Dermis blood vessel endothelial cell (primary cell): ENCODE measurements at places on chromosomes 16 and 17. TPM values are rescaled to one million over a fixed set of nuclear protein-coding genes. Genes with fewer than 3 reads are reported as not detected.

- peak; percentile 28 for DNase-seq
These were observed 21.9 kb upstream of the SSTR2 start for GRCh38 chr17:73142872-73143381.

DNA sequence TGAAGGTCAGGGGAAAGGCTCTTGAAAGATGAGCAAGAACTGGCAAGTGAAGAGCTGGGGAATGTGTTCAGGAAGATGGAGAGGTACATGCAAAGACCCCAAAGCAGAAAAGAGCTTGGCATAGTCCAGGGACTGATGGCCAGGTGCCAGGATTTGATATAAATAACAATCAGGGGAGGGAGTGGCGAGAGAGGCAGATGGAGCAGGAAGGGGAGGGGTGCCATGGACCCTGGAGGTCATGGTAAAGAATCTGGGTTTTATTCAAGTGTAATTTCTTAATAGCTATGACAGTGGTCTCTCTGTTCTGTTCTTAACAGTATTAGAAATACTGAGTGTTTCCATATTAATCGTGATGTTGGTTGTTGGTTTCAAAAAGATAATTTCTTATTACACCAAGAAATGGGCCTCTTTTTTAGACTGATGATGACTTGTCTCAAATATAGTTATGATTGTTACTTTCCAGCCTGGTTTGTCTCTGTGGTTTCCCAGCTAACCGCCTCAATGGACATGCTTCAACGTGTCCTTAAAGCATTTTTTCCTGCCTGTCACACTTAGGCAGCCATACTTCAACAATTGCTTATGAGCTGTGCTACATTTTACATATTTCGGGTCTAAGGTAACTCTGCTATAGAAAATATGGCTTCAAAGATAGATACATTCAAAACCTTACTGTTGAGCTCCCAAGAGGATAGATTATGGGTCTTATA lies 49.4 kb downstream of the MYH10 start:
- no peak for DNase-seq

DNA sequence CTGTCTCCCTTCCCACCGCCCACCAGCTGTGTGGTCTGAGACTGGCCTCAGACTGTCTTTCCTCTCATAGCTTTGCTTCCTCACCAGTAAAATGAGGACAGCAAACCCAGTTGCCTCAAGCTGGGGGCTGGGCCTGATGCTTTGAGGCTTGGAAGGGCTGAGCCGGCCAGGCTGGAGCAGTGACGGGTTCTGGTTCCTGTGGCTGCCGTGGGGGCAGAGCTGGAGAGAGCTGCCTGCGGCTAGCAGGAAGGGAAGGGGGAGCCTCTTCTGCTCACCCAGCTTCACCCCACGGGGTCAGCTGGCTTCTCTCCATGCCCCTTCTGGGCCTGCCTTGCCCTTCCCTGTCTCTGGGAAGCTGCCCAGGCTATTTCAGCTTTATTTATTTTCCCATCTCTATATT lies 23.7 kb downstream of the LASP1 start:
- DNase-seq: peak; percentile 49

GRCh38 chr17:60560860-60561257 lies 34.8 kb upstream of the APPBP2 start:
- DNase-seq: no peak

DNA sequence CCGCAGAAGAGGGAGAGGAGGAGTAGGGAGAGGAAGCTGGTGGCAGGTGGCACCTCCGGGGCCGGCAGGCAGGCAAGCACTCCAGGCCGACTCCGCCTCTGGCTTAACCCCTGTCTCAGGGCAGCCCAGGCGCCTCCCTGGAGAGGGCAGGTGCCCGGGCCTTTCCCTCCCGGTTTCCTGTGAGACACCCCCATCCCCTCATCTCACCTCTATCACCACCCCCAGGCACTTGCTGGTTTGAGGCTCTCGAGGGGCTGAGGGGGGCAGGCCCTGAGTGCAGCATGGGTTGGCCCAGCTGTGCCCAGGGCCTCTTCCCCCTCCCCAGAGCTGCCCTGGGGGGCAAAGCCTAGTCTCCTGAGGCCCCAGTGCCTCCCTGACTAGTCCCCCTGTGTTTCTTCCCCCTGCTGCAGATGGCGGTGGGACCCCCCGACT lies 6.0 kb downstream of the DOC2A start:
- DNase-seq: no peak

GRCh38 chr17:48498164-48498850 lies 32.5 kb downstream of the HOXB1 start:
- DNase-seq: no peak

DNA sequence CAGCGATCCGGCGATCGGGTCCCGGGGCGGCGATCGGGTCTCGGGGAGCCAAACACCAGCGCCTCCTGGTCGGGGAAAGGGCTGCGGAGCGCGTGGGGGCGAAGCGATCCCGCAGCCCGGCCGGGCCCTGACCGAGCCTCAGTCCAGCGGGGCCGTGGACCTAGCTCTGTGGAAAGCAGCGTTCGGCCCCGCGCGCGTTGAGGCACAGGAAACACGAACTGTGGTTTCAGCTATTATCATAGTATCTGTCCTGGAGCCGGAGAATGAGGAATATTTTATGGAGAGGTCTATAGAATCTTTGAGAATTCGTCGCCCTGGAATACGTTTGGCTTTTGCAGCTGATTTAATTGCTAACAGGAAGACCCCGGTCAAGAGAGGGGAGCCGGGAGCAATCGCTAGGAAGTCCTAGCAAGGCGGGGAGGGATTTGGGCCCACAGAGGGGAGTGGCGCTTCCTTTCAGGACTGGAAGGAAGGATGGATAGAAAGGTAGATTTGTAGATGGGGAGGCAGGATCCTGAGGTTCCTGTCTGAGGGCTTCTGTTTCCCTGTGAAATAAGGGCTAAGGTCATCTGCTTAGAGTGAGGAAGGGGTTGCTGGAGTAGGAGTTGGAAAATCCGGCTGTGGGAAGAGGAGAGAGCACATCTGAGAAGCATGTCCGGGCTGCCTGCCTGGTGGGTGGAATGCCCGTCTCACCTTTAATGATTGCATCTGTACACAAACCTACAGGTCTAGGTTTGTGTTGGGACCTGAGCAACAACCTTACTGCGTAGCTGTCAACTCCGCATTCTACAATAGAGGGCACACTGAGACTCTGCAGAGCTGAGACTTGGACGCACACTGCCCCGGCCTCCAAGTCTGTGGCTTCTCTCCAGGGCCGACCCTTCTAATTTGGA lies 770 bp downstream of the CCNF start:
- peak; percentile 60 for DNase-seq

- DNase-seq: no peak
These were observed 1.1 kb downstream of the ARL6IP1 start for GRCh38 chr16:18800293-18800692.

DNA sequence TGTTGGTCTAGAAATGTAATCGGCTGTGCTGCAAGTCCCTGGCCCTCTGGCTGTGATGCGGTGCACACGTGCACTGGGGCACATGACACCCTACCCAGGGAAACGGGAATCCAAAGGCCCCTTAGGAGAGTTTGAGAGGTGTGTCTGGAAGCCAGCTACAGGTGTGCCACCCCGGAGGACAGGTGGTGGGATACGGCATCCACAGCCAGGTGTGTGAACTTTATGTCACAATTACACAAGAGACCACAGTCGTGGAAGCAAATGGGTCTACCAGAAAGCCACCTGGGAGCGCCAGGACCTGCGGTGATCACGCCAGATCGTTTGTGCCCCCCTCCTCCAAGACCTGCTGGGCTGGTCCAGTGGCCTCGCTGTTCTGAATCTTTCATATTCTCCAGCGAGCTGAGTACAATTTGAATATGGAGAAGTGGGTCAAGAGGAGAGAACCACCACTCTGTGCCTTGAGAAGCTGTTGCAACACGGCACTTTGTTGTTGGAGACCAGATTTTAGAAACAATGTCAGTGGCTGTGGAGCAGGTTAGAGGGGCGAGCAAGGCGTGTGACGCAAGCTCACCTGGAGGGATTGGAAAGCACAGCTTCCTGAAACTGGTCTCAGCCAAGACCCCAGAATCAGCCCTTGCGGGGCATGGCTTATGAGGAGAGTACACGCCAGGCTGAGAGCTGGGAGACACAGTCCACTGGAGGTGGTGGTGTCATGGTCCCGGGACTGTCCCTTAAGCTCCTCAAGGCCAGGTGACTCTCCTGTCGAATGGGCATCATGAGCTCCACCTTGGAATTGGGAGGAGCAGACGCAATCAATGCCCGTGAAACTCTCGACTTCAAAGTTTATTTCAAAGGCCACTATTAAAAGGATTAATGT lies 37.4 kb downstream of the COX4I1 start:
- DNase-seq: no peak

- DNase-seq: no peak
These were observed 109.7 kb downstream of the PLCG2 start for GRCh38 chr16:81888520-81889394.

DNA sequence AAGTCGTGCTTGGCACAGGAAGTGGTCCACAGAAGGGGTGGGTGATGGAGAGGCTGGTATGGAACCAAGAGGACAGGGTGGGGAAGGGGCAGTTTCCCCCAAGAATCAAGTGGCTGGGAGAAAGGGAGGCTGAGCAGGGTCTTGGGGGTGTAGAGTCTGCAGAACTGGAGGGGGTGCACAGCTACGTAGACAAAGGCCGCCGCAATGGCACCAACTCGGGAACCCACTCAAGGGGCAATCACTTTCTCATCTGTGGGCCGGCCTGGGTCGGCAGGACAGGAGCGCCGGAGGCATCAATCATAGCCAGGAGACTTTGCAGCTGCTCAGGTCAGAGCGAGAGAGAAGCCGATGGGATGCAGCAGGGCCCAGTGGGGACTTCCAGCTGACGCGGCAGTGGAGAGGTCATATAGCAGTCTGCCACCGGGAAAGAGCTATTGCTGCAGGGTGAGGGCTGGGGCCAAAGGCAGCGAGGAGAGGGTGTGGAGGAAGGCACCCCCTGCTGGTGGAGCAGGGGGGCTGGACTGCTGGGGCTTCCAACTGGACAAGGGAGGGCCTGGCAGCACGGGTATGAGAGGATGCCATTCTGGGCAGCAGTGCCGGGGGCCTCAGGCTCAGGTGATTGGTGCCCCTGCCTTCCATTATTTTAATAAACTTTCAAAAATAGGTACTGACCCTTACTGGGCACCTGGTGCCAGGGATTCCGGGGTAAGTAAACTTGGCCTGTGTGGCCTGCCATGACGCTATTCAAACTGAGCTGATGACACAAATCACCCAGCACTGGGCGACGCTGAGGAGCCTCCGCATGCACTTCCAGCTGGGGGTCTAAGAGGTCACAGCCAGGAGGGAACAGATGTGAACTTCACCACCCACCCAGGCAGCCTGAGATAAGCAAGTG lies 52.5 kb upstream of the MTSS2 start:
- DNase-seq: peak; percentile 82

DNA sequence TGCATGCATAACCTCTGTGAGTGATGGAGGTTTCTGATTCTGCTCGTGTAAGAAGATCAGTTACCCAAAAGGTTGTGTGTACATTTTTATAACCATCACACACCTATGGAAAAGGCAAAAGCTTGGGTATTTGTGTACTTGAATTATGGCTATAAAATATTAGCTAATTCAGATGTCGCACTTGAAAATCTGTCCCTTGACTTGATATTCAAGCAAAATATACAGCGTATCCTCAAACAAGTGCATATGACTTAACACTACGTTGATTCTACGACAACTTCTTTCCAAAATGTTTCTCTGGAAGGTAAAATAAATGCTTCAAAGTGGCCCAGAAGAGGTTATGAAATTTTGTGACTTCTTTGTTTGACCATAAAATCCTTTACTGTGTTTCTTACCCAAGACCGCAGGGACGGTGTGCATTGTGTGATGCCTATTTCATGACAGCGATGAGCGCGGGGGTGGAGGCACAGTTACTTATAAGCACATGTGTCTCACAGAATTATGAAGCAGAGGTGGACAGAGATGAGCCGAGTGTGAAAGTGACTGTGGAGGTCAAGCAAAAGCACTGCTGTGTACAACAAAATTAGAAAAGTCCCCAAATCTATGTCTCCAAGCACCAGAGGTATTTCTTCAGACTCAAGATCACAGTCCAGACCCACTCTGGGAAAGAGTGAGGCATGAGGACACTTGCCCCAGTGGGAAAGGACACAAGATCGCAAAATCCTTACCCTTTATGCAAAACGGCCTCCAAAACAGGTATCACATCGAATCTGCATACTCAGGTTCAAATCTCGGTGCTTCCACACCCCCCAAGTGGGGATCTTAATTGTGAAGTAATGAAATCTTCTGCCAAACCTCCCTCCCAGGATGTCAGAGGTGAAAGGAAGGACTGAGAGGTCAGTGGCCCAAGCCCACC lies 4.1 kb upstream of the HOXB9 start:
- no peak for DNase-seq

DNA sequence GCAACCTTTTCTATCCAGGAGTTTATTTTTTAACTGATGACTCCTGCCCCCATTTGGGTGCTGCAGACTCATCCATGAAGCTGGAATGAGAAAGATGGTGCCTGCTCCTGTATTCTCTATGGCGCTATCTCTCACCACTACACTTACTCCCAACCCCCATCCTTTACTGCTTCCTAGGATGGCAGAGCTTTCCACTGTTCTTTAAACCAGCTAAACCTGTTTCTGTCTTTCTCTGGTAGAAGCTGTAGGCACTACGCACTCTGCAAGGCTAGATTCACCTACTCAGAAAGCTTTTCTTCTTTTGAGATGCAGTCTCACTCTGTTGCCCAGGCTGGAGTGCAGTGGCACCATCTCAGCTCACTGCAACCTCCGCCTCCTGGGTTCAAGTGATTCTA lies 47.0 kb downstream of the ADAMTS18 start:
- no peak for DNase-seq

IL17C gene
- not detected in 2 replicates for total RNA-seq

SKAP1 gene
- total RNA-seq: 0.17 TPM in 1 of 2 replicates, not detected in the other

DDX42 gene
- total RNA-seq: 71.6 and 81.5 TPM in 2 replicates

ITGAX gene
- total RNA-seq: 0.14 and 0.34 TPM in 2 replicates

KCNAB3 gene
- total RNA-seq: 0.05 and 0.68 TPM in 2 replicates

PRSS27 gene
- 0.09 and 0.51 TPM in 2 replicates for total RNA-seq
